ENCODE measurements at places on chromosomes 1 and 21.

DNA sequence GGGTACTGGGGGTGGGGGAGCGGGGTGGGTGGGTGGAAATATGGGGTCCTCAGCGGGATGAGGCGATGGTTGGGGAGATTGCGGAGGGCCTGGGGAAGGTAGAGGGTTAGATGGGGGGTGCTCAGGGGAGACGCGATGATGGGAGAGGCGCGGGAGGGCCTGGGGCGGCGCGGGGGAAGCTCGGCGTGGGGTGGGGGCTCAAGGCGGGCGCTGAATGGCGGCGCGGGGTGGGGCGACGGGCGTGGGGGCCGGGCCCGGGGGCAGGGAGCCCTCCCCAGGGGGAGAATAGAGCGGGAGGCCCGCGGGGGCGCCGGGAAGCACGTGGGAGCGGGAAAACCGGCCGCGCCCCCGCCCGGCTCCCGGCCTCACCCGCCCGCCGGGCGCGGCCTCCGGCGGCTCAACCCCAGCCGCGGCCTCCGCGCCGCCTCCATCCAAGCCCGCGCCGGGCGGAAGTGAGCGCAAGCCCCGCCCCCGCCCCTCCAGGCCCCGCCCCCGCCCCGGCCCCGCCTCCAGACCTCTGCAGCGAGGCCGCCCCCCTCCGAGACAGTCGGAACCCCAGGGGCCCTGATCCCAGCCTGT lies at the start of gene FAAP20:
Gene FAAP20 (minus strand): TSS at position 454 of the 579 bp plus-strand sequence. CDS start 23 bp downstream, at position 431.
- DNase-seq = peak; percentile 66

GRCh38 chr1:233347338-233347737 lies 19.8 kb downstream of the MAP3K21 start:
- DNase-seq = no peak

DNA sequence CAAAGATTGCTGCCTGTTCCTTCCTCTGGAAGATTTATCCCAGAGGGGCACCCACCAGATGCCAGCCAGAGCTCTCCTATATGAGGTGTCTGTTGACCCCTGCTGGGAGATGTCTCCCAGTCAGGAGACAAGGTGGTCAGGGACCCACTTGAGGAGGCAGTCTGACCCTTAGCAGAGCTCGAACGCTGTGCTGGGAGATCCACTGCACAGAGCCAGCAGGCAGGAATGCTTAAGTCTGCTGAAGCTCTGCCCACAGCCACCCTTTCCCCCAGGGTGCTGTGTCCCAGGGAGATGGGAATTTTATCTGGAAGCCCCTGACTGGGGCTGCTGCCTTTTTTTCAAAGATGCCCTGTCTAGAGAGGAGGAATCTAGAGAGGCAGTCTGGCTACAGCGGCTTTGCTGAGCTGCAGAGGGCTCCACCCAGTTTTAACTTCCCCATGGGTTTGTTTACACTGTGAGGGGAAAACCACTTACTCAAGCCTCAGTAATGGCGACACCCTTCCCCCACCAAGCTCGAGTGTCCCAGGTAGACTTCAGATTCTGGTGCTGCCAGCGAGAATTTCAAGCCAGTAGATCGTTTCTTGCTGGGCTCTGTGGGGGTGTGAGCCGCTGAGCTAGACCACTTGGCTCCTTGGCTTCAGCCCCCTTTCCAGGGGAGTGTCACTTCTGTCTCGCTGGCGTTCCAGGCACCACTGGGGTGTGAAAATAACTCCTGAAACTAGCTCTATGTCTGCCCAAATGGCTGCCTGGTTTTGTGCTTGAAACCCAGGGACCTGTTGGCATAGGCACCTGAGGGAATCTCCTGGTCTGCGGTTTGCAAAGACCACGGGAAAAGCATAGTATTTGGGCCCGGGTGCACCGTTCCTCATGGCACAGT lies 51.1 kb upstream of the PDC start:
- no peak for DNase-seq

DNA sequence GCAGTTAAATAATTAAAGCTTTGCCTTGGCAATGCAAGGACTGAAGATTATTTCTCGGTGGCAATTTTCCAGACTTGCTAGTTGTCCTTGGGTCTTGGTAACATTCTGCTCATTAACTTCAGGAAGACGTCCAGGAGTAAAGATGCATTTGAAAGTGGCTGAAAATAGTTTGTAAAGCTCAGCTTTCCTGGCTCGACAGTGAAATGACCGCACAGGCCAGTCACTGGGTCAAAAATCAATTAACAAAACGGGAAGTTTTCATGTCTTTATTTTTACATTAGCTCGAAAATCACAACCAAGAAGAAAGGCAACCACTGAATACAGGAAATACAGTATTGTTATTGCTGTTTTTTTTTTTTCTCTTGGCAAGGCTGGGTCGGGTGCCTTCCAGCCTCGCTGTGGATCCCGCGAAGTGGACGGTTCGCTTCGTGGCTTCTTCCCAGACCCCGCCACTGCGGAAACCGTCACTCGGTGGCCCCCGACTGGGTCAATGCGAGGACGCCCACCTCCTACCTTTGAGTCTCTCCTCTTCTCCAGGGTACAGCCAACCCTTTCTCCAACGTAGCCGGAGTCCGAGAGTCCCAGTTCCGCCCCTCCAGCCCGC lies 479 bp upstream of the SNX7 start:
- DNase-seq = no peak

DNA sequence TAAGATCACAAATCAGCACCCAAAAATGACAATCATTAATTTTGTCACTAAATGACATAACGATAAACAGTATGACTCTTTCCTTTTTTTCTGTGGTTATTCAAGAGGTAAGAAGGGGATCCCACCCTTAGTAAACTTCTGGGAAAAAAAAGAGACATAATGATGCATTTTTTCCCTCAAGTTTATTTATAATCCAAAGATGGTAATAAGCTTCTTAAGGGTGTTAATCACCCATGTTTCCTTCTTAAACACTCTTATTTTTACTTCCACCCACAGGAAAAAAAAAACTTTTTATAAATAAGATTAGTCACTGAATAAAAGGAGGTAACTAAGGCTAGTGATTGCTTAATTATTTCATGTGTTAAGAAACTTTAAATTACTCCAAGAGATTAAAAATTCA lies 24.7 kb downstream of the RGS1 start:
- no peak for DNase-seq

DNA sequence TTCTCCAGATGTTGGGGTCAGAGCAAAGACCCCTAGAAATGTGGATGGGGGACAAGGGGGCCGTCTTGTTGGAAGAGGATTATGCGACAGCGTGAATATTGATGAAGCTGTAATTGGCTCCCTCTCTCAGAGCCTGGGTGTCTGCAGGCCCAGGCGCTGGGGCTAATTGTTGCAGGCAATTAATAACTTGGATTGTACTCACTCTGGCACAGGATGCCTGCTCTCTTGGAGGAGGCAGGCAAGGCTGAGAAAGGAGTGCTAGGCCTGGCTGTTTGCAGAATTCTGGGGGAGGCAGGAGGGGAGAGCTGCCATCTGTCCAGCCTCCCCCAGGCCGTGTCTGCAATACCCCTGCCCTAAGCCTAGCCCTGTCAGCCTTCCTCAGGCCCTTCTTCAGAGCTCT lies 4.1 kb upstream of the DISP3 start:
- no peak for DNase-seq

DNA sequence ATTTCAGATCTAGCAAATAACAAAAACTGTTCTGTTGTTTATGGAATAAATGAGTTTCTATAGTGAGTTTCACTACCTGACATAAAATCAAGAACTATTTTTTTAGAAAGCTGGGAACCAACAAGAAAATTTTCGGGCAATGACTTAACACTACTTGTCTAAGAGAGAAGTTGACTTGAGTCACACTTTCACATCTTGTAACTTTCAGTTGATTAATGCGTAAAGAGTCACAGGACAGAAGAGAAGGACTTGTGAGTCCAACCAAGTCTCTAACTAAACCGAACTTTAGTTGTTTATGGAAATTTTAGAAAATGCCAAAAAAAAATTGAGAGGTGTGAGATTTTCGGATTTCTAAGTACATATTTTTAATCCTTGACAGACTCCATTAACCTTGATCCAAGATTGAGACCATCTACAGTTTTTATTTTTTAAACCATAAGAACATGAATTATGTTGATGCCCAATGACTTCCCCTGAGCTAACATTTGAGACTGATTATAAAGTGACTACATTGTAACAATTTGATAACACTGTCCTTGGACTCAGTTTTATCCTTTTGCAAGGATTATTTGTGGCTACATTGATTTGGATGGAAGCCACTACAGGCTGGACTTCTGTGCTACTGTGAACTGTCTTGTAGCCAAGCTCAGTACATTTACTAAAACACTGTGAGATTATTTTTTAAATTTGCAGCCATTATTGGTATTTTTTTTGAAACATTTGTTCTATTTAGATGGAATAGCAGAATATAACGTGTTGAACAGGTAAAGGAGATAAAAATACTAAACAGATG lies 284.0 kb downstream of the PTPRC start:
- DNase-seq = no peak

GRCh38 chr1:10515301-10515975 lies 40.7 kb downstream of the PEX14 start:
- no peak for DNase-seq

- DNase-seq = no peak
These were observed 49.9 kb downstream of the SUCO start for GRCh38 chr1:172582889-172583288.

DNA sequence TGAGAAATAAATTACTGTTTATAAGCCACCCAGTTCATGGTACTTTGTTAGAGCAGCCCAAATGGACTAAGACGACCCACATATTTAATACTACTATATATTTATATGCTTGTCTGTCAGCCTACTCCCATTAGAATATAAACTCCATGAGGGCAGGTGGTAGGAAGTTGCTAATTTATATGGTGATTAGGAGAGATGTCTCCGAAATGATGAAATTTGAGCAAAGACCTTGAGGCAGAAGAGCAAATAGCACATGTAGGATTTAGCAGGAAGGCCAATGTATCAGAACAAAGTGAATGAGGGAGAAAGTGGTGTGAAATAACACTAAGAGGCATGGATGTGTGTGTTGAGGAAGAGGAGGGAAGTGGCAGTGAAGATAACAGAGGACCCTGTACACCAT lies 10.6 kb upstream of the SLFNL1 start:
- DNase-seq = no peak

GRCh38 chr1:230268371-230269170 lies 157.6 kb downstream of the PGBD5 start:
- no peak for DNase-seq

DNA sequence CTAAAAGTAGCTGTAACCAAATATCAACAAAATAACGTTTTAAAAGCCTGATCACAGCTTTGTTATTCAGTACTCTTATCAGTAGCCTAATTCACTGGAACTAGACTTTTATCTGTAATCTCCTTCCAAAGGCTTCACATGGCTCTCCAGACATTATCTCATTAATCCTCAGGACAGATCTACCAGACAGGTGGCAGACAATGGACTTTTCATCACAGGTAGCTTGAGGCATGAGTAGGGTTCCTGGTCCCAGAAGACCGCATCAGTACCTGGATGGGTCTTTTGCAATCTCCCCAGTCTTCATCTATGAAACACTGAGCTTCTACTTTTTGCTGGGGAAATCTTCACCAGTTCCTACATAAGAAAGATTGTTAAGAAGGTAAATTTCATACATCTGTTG lies 132.2 kb upstream of the FOXD3 start:
- no peak for DNase-seq

DNA sequence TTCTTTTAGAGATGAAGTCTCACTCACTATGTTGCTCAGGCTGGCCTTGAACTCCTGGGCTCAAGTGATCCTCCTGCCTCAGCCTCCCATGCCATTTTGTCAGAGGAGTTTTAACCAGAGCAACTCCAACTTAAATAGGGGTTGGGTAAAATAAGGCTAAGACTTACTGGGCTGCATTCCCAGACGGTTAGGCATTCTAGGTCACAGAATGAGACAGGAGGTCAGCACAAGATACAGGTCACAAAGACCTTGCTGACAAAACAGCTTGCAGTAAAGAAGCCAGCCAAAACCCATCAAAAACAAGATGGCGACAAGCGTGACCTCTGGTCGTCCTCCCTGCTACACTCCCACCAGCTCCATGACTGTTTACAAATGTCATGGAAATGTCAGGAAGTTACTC lies 5.7 kb upstream of the DNAH14 start:
- DNase-seq = no peak

DNA sequence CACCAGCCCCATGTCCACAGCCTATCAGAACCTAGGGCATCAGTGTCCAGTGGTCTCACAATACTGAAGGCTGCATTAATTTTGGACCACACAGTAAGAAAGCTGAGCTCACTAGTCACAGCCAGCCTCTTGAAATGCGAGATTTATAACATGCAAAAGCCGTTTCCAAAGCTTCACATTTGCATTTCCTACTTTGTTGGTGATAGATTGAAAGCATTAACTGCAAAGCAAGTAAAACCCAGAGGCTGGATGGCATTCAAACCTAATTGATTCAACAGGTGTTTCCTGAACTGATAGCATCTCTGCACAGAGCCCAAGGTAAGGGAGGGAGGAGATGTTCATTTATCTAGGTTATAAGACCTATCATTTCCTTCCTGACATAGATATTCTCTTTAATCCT lies 410.1 kb downstream of the OMA1 start:
- no peak for DNase-seq

DNA sequence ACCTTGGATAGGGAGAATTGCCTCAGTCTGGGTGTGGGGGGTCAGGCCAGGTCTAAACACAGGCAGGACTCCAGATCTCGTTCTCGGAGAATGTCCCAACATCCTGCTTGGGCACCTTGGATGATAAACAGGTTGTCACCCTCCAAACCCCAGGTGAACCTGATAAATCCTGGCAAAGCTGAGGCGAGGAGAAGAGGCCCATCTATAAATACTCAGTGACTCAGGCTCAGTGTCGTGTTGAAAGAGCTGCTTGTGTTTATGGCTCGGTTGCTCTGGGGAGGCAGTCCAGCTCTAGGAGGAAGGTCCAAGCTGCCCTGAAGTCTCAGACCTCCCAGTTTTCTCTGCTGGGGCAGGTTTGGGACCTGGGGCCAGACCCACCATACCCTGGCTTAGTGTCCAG lies 15.8 kb upstream of the TRIM63 start:
- no peak for DNase-seq

- no peak for DNase-seq
These were observed 23.3 kb downstream of the ACOT11 start for GRCh38 chr1:54571326-54571725.

DNA sequence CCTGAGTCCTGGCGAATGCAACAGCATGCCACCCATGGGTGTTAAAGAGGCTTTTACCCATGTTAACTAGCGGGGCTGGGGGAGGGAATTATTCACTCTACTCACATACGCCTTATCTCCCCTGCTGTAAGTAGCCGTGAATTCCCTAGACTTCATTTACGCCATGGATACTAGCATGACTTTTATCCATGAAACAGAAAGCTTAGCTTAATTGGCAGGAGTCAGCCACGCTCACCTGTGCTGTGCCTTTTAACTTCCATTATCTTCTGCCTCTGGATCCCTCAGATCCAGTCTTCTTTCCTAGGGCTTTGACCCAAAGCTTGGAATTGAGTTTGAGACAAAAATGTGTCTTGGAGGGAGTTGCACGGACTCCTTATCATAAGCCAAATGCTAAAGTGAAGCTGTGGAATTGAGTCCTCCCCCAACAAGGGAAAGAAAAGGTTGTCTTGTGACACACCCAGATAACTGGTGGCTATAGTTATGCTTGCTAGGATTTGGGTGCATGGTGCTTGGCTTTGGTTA lies 9.7 kb upstream of the NASP start:
- DNase-seq = no peak

- no peak for DNase-seq
These were observed 4.6 kb downstream of the TRIM11 start for GRCh38 chr1:228401782-228402640.

- no peak for DNase-seq
These were observed 27.8 kb downstream of the PIGM start for GRCh38 chr1:160004001-160004400.
